ENCODE measurements at places on chromosomes 1 and 21. TPM values are rescaled to one million over a fixed set of nuclear protein-coding genes. Genes with fewer than 3 reads are reported as not detected.

MR1 gene
- total RNA-seq, result 24.8 TPM

FOXO6 gene
- 0.55 TPM for total RNA-seq

SPATA21 gene
- total RNA-seq, result not detected

LRRN2 gene
- not detected for total RNA-seq

KRTAP12-2 gene
- not detected for total RNA-seq

MIA3 gene
- total RNA-seq, result 83.1 TPM

LDLRAD2 gene
- total RNA-seq, result 0.64 TPM

C4BPA gene
- not detected for total RNA-seq

TFF3 gene
- total RNA-seq, result not detected

Data from activated B cell treated with CpG ODN at 0.5 μM for 24 hours (primary cell).